Suprapubic skin (tissue), 4 donors: ENCODE measurements at places on chromosomes 5 and 9. TPM values are rescaled to one million over a fixed set of nuclear protein-coding genes. Genes with fewer than 3 reads are reported as not detected.

LECT2 gene
- total RNA-seq = not detected

ASTN2 gene
- 6.9 TPM for total RNA-seq

PTPRD gene
- 2.6 TPM for total RNA-seq

PRSS3 gene
- total RNA-seq = 35.9 TPM

WDR31 gene
- total RNA-seq = 3.5 TPM

RASGRF2 gene
- total RNA-seq = 1.8 TPM

AQP3 gene
- 1,460 TPM for total RNA-seq
